ENCODE measurements at places on chromosomes 1 and 21.

DNA sequence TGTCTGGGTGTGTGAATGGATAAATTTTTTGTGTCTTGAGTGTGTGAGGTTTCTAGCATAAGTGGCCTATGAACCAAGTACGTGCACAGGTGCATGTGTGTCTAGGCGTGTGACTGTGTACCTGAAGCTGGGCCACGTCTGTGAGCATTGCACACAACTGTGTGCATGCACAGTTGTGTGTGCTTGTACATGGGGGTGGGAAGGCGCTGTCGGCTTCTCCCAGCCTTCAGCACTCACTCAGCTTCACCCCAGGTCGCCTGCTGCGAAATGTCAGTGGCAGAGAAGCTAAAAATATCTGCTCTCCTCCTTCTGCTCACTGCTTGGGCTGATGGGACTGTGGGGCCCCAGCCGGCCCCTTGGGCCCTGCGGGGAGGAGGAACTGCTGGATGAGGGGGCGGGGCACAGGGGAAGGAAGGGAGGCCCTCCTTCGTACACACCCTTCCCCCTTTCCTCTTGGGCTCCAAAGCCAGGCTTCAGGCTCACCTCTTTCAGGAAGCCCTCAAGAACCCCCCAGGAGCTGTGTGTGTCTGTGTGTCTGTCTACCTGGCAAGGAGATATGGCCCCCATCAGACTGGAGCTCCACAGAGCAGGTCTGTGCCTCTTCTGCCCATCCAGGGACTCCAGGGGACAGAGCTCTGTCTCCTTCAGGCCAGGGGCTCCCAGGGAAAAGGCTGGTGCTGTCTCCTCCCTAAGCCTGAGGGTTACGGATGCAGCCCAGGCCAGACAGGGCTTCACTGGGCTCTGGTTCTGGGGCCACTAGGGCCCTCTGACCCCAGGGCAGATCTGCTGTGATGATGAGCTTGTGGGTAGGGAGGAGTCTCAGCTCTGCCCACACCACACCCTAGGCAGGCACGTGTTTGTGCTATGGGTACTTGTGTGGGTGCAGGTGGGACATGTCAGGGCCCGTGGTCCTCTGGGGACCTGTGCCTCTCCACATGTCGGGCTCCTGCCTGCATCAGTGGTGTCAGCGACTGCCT is 35.6 kb upstream of the WASF2 start:
- DNase-seq = peak; percentile 41

- no peak for DNase-seq
These were observed 148.5 kb downstream of the DHRS3 start for GRCh38 chr1:12469493-12469892.

- DNase-seq = no peak
These were observed 730 bp downstream of the NOS1AP start for GRCh38 chr1:162070094-162070748.

- DNase-seq = no peak
These were observed 104.1 kb upstream of the TMPRSS2 start for GRCh38 chr21:41611966-41612606.

- peak; percentile 18 for DNase-seq
These were observed 47.0 kb downstream of the CYP2J2 start for GRCh38 chr1:59879574-59879973.

All from stromal cell of bone marrow (primary cell).